Tibial nerve (tissue), 4 donors: ENCODE measurements at places on chromosomes 6 and 20.

GRCh38 chr20:25022680-25023079 is 30.1 kb upstream of the APMAP start:
- DNase-seq, result peak; percentile 9

DNA sequence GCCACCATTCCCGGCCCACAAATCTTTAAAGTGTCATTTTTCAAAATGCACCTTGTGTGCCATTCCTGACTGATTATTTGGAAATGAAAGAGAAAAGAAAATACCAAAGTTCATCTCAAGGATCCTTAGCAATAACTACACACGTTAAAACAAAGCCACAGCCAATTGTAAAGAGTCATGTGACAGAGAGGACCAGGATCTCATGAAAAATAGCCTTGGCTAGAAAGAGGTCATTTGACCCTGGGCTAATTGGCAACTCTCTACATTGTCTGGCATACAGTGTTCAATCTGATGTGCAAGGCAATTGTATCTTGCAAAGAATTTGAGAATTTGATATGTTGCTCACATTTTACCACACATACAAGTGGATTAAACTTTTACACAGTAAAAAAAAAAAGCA is 31.6 kb upstream of the HLA-G start:
- DNase-seq, result no peak

DNA sequence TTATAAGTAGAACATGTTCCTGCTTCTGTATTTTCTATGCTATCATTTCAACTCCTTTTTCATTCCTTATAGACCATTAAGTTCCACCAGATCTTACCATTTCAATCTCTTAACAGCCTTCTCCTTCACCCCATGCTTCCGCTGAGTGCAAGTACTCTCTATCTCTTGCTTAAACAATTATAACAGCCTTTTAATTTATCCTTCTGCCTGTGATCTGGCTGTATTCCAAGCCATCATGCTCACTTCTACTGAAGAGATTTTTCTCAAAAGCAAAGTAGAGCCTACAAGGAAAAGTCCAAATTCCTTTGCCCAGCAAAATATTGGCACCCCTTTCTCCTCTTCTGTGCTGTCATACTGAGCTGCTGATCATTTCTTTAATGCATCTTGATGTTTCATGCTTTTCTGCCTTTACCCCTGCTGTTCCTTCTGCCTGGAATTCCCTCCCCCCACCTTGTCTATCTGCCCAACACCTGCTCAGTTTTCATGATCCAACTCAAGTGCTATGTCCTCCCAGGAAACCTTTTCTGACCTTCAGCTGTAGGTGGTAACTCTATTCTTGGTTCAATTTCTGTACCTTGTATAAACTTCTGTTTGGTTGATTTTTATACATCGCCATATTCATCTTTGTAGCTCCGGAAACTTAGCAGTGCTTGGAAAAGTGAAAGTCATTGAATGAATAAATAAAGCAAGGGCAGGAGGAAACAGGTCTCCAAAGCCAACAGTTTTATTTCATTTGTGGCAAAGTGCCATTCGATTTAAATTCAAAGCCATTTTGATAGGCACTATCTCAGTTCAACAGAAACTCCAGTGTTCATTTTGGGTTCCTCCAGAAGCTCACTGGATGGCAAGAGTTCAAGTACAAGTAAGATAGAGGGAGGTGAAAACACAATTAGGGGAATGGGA is 10.5 kb upstream of the BMP2 start:
- DNase-seq, result no peak

DNA sequence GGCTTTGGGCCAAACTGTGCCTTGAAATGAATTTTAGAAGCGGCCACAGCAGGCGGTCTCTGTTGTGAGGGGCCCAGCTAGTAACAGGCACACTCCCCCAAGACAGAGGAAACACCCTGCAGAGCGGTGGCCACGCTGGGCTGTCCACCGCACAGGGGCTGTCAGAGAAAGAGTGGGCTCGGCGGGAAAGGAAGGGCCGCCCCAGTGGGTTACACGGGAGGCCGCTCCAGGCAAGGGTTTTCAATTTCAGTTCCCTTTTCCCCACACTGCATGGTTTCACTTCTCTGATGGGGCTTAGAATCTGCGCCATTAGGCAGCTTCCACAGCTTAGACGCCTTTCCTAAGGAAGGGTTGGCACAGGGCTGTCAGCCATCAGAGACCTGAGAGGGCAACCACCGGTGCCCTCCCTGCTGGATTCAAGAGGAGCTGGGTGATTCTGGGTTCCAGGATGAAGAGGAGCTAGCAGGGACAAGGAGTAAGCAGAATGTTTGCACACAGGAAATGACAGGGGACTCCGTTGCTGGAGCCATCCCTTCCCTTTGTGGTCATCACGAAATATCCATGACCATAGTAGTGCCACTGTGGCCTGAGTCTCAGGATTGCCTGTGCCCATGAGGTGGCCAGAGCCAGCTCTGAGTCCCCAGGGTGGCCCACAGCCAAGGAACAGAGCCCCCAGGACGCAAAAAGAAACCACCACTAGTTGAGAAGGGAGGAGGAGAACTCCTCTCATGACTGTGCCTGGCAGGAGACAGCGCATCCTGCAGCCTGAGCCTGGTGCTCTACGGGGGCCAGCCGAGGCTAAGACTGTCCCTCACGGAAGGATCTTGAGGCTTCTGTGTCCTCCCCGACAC is 282.7 kb downstream of the NRN1 start:
- no peak for DNase-seq

DNA sequence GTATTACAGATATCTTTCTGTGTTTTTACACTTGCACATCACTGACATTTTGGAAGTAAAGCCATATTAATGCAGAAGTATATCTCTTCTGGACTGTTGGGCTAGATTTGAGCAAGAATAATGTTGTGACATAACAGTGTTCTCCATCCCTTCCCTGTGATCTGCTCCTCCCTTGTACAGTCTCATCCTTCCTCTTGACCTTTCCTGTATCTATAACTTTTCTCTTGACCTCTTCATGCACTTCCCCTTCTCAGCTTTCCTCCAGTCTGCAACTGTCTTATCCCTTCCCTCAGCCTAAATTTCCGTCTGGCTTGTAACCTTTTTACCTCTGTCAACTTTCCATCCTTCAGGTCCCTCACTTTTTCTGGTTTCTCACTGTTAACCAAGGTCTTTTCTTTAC is 29.8 kb downstream of the NCOA3 start:
- DNase-seq, result no peak

DNA sequence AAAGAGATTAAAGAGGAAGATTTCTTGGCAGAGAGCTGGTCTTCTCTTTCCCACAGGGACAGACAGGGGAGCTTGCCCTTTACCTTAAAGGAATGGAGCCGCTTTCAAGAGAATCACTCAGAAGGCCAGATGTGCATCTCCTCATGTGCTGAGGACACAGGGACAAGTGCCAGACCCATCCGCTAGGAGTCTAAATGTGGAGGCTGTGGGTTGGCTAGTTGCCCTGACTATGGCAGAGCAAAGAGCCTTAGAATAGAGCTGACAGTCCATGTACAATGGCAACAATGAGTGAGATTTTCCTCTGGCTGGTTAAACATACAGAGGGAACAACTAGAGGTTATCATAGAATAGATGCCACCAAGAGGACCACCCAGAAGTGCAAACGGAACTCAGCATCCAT is 7.3 kb upstream of the DOK5 start:
- no peak for DNase-seq

GRCh38 chr6:115999235-115999634 is 61.5 kb downstream of the FRK start:
- DNase-seq, result no peak

DNA sequence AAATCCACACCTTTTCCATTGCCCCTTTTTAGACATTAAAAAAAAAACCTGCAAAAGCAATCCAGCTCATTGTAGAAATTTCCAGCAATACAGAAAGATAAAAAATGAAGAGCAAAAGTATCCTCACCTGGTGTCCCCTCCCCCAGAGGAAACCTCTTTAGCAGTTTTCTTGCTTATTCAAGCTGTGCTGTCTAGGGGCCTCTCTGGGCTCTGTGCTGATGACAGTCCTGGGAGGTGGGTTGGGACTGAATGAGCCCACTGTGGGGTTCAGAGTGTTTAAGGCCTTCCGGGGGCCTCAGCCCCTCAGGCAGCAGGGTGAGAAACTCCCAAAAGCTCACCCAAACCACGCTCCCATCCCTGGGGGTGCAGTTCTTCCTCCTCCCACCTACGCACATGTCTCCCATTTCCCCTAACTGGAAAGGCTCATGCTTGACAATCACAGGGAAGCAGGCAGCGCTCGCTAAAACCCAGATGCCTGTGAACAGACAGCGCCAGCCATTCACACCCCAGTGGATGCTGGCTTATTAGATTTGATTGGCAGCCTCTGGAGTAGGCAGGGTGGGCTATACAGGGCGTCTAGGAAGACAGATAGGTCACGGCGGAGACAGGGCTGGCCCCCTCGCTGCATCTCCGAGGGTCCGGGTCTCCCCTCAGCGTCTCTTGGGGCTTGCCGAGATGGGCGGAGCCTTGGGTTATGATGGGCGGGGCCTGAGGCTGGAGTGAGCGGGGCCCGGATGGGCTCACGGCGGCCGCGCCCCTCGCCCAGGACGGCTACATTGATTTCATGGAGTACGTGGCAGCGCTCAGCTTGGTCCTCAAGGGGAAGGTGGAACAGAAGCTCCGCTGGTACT is 4.6 kb downstream of the GUCA1A start:
- no peak for DNase-seq

- DNase-seq, result no peak
These were observed 38.2 kb upstream of the AFDN start for GRCh38 chr6:167788563-167788903.

- DNase-seq, result no peak
These were observed 3.3 kb downstream of the HEY2 start for GRCh38 chr6:125752773-125753172.

GRCh38 chr20:8726460-8726859 is 342.4 kb upstream of the PLCB4 start:
- no peak for DNase-seq

GRCh38 chr6:83884523-83884922 is 25.0 kb downstream of the CYB5R4 start:
- DNase-seq, result no peak

DNA sequence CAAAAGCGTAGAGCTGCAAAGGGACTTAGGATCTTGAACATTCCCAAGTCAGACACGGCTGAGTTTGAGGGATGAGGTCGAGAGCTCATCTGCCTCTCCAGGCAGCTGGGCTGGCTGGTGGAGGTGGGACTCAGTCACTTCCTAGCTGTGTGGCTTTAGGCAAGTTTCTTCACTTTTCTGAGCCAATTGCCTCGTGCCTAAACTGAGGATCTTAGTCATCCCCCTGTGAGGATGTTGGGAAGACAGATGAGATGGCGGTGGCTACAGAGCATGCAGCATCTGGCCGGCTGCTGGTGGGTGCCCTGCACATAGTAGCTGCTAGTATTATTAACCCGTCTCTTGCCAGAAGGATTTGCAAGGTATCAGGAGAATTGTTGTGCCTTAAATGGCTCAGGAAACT is 27.5 kb downstream of the TFAP2C start:
- no peak for DNase-seq

GRCh38 chr6:149820506-149820905 is 43.7 kb downstream of the LRP11 start:
- no peak for DNase-seq

DNA sequence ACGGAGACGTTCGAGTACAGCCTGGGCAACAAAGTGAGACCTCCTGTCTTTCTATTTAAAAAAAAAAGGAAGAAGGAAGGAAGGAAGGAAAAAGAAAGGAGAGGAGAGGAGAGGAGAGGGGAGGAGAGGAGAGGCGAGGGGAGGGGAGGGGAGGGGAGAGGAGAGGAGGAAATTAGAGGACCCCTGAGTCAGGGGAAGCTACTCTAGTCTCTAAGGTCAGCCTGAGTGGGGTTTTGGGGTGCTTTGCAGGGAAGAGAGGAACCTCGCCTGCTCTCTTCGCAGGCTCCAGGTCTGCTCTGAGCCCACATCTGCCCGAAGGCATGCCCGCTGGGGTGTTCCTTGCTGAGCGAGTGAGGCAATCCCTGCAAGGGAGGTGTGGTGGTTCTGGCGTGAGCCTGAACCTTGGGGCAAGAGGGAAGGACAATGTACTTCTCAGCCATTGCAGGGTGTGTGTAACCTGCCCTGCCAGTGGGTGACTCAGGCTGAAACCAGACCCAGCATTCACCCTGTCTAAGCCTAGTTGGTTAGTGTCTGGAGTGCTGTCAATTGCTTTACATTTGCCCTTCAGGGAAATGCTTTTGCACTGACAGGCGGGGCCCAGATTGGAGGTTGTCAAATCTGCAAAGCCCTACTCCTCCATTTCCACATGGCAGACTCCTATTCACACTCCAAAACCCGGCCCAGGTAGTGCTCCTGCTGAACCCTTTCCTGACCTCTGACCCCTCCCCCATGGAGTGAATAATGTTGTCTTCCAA is 15.3 kb upstream of the MMP9 start:
- DNase-seq, result no peak

- no peak for DNase-seq
These were observed 369.4 kb upstream of the CITED2 start for GRCh38 chr6:139743664-139744437.

GRCh38 chr20:57312138-57312537 is 17.5 kb upstream of the SPO11 start:
- no peak for DNase-seq

- no peak for DNase-seq
These were observed 47.1 kb downstream of the ELMO2 start for GRCh38 chr20:46359233-46359751.
